NCI-H1092 treated with DMSO at 0.1 percent for 48 hours (cell line): ENCODE measurements at places on chromosomes 5 and 9.

GRCh38 chr5:77843570-77844372, 67.6 kb upstream of the TBCA start:
- DNase-seq = no peak

- no peak for DNase-seq
Measured at GRCh38 chr9:26012797-26013196, 334.6 kb upstream of the TUSC1 start.

DNA sequence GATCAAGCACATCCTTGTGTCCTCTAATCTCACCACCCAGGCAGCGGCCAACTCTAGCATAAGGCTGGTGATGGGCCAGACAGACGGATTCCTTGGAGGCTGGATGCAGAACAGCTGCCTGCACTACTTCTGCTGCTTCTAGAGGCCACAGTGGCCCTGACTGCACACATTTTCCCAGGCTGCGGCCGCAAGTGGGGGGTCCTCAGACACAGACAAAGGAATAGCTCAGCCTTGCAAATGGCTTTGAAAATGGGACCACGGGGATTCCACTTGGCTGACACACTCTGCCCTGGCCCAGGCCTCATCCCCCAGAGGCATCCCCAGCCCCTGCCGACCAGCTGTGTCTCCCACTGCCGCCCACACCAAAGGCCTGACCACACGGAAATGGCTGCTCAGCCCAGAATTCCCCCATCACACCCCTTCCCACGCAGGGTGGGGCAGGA, 540.8 kb downstream of the BNC2 start:
- DNase-seq = no peak

DNA sequence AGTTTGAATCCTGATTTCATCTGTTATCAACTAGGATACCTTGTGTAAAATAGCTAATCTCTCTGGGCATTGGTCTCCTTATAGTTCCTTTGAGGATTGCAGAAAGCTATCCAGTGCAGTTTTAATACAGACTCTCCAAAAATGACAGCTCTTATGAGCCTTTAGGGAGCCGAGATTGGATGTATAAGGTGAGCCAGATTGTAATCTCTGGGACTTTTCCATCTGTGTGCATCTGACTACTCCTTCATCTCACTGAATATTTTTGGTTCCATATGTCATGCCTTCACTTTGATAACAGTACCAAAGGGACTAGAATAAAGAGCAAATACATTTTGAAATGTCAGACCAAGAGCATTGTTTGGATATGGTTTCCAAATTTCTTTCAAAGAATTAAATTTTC, 367.2 kb downstream of the TMEM232 start:
- no peak for DNase-seq

DNA sequence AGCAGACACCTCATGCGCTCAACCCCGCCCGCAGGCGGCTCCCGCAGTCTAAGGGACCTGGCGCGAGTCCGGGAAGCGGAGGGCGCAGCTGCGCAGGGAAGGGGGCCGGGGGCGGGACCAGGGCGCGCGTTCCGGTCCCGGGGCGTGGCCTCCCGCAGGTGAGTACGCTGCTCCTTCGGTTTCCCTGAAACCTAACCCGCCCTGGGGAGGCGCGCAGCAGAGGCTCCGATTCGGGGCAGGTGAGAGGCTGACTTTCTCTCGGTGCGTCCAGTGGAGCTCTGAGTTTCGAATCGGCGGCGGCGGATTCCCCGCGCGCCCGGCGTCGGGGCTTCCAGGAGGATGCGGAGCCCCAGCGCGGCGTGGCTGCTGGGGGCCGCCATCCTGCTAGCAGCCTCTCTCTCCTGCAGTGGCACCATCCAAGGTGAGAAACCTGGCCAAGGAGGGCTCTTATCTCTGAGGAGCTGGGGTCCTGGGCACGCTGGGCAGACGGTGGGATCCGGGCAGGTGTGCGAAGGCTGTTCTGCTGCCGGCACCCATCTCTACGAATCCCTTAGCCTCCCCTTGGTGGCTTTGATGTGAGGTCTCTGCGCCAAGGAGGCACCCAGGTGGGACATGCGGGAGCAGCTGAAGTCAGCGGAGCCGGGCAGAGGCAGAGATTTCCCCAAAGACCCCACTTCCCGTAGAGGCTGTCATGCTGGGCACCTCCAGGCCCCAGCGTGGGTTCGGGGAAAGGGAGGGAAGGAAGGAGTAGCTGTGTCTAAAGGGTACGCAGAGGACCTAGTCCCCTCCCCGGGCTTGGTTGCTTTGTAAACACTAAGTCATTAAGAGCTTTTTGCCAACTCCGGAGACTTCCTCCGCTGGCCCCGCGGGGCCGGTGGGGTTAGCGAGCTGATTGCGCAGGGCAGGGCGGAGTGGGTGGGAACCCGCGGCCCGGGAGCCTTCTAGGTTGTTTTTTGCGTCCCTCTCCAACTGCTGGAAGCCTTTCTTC, at the start of gene F2RL1:
F2RL1 (plus strand) TSS at position 187 of the 988 bp plus-strand sequence; CDS start at position 340, 153 bp downstream.
- DNase-seq = no peak

DNA sequence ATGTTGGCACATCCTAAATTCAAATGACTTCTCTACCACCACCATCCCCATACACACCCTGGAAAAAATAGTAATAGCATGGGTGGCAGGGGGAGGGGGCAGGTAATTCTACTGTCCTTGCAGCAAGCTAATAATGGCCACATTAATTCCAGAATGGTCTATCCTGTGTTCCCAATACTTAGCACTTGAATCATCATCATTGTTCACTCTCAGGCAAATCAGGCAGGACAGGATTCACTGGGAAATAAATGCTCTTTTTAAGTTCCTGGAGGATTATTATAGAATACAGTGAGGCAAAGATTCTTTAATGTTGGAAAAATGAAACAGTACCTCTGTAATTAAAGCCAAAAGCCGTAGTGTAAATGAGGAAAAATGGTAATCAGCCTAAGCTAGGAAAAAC, 254.5 kb downstream of the ARRDC3 start:
- DNase-seq = no peak

- DNase-seq = no peak
Measured at GRCh38 chr5:6989230-6989629, 276.0 kb downstream of the TENT4A start.

GRCh38 chr5:98474782-98475181, 298.7 kb upstream of the RGMB start:
- no peak for DNase-seq

DNA sequence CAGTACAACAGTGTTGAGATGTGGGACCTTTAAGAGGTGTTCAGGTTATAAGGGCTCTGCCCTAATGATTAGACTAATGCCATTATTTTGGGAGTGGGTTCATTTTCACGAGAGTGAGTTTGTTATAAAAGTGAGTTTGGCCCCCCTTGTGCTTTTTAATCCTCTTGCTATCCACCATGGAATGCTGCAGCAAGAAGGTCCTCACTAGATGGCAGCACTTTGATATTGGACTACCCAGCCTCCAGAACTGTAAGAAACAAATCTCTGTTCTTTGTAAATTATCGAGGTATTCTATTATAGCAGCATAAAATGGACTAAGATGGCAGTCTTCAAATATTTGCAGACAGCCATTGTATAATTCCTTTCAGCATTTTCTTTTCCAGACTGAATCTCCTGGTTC, 212.4 kb downstream of the LRRC70 start:
- DNase-seq = no peak

DNA sequence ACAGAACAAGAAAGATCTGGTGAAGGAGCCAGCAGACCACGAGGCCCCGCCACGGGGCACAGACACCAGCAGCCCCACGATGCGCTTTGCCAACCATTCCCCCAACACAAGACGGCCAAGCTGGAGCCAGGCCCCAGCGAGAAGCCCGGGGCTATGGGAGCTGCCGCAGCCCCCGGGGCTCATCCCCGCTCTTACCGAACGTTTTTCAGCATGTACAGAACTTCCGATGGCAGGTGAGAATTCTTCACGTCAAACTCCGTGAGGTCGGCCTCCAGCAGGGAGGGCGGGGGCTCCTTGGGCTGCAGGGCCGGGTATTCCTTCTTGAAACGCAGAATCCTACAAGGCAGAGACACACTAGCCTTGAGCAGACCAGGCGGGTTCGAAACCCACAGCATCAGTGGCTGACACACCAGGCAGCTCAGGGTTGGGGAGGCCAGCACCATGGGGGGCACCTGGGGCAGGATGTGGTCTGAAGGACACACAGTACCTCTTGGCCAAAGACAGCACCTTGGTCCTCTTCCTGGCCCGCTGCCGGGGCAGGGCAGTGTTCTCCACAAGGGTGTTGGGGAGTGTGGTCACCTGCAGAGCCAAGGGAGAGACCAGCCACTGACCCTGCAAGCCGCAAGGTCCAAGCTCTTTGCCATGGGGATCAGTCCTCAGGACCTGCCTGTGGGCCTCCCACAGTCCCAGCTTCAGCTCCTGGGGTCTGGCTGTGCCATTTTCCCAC, 6.8 kb downstream of the PNPLA7 start:
- no peak for DNase-seq

GRCh38 chr9:86515221-86515620, 161.0 kb upstream of the TUT7 start:
- DNase-seq = no peak

DNA sequence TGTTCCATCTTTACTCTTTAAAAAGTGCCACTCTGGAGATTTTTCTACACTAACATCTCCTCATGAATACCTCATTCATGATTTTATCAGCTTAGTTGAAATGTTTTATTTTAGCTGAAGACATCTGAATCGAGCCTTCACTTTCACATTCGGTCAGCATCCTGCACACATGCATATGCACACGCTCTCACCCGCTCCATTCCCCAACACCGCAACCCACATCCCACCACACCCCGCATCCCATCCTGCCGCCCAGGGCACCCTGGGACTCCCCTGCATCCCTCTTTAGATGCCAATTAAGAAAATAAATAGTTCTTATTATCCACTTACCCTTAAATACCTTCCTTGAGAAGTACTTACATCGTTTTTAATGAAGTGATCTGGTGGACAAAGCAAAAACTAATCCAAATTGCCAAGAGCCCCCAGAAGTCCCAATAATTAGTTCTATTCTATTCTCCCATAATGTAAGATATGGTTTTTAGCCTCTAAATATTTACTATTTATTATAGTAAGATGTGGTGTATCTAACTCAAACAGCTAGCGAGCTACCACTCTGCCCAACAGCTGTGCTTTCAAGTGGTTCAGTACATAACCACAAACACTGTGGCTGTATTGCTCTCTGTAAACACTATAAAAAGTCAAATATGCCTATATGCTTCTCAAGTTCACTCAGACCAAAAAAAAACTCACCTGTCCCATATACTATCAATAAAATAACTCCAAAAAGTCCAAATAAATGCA, 38.2 kb downstream of the GZMK start:
- DNase-seq = no peak

- no peak for DNase-seq
Measured at GRCh38 chr9:114225561-114226212, 70.3 kb downstream of the COL27A1 start.

- no peak for DNase-seq
Measured at GRCh38 chr9:5478206-5478605, 27.9 kb downstream of the CD274 start.

GRCh38 chr9:136900556-136900955, 14.2 kb downstream of the TRAF2 start:
- no peak for DNase-seq

- no peak for DNase-seq
Measured at GRCh38 chr9:71878327-71879274, 32.4 kb downstream of the ABHD17B start.

- DNase-seq = no peak
Measured at GRCh38 chr9:130638284-130639123, 25.9 kb upstream of the PRDM12 start.

GRCh38 chr5:95935553-95936100, 26.0 kb downstream of the ELL2 start:
- DNase-seq = no peak

GRCh38 chr5:110323357-110323756, 403.1 kb downstream of the TMEM232 start:
- no peak for DNase-seq

DNA sequence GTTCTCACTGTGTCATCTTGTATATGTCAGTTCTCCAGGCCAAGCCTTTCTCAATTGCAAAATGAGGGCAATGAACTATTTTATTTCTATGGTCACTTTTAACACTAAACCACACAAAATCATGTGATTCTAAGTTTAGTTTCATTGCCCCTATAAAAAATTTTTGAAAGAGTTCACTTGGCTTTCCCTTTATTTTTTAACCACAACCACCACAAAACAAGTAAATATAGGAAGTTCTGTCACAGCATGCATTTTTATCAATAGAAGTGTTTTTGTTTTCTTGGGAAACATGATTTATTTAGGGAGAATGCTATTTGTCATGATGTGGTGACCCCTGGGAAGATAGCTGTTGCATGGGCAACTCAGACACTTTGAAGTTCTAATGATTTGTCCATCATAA, 169.1 kb downstream of the CSNK1G3 start:
- no peak for DNase-seq

DNA sequence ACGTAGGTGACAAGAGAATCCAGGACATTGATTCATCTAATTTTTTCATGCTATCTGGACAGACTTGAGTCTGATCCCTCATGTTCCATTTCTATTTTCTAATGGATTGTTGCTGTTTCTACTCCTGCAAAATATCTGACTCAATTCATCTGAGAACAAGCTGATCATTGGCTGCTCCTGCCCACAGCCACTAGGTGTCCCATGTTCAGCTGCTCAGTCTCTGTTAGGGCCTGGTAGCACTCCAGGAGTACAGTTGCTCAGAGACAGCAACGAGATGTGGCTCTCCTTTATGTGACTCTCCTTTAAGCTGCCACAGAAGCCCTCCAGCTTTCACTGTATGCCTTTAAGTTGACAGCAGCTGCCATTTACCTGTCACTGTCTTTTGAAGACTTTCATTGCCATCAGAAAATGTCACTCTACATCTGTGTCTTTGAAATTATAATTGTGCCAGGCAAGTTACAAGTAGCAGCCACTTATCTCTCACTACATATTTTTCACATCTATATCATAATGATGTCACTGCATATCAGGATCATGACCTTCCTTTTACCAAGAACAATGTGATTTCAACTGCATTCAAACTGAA, 1944.2 kb upstream of the NUDT12 start:
- no peak for DNase-seq

GRCh38 chr9:4762886-4763541, 22.0 kb upstream of the AK3 start:
- no peak for DNase-seq

- DNase-seq = no peak
Measured at GRCh38 chr9:87865626-87866025, 17.1 kb upstream of the SPATA31E1 start.

GRCh38 chr5:77355751-77356150, 136.4 kb downstream of the WDR41 start:
- DNase-seq = no peak

DNA sequence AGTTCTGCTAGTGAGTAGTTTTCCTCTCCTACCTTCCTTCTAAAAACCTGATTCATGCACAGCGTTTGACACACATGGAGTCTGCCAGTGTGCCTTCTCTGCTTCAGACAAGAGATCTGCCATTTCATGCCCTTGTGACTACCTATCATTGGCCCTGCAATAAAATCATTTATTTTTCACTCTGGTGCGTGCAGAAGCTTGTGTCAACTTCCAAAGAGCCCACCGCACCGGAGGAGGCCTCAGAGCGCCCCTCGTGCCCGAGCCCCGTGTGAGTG, 13.7 kb downstream of the HNRNPH1 start:
- no peak for DNase-seq
